ENCODE measurements at places on chromosomes 1 and 21. TPM values are rescaled to one million over a fixed set of nuclear protein-coding genes. Genes with fewer than 3 reads are reported as not detected.

DNA sequence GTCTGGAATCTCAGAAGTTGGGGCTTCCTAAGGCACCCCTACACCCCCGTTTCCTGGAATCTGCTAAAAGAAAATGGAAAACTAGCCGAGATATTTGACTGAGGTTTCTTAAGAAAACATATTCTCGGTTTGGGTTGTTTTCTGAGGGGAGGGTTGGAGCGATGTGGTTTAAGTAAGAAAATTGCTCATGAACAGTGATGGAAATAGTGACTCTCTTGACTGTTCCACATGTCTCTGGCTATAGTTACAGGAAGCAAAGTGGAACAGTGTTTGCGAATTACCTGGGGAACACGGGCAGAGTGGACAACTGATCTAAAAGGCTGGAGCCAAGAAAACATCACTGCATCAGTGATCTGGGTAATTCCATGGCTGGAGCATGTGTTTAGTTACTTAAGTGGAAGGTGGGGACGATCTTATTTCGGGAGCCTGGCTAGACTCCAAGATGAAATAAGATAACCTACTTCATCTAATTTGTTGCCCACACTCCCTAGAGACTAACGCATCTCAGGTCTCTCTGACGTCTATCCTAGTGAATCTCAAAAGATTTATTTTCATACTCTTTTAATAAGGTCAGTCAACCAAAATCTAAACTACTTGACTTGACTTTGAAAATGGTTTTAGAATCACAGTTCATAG is 92.4 kb downstream of the KCNJ15 start:
- no peaks in the 10 kb centered on the region for H3K27me3 ChIP-seq
- H3K4me3 ChIP-seq = peak overlapping the region; percentile 52
- peak overlapping the region; percentile 93 for H3K27ac ChIP-seq
- peaks cover 54% of the 10 kb centered on the region for H3K4me1 ChIP-seq

TMEM125 gene
- not detected for total RNA-seq

ATP1A4 gene
- total RNA-seq = not detected

- H3K27ac ChIP-seq = peak overlapping the region; percentile 85
- no peaks in the 10 kb centered on the region for H3K27me3 ChIP-seq
- H3K4me1 ChIP-seq = peaks cover 60% of the 10 kb centered on the region
Observed at GRCh38 chr1:40899230-40899870, 37.2 kb upstream of the CITED4 start.

DNA sequence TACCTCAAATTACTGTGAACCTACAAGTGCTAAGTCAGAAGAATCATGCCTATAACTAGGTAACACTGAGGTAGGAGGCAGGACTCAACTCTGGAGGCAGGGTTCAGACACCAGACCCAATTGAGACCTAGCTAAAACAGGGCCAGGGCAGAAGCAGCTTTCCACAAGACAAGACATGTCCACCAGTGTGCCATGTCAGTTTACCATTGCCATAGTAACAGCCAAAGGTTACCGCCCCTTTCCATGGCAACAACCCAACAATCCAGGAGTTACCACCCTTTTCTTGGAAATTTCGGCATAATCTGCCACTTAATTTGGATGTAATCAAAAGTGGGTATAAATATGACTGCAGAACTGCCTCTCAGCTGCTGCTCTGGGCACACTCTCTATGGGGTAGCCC is 432.3 kb downstream of the DPYD start:
- H3K36me3 ChIP-seq = peaks cover 4% of the 10 kb centered on the region
- no peak for DNase-seq
- peaks cover 2% of the 10 kb centered on the region for H3K4me1 ChIP-seq
- H3K27ac ChIP-seq = no peak overlapping the region

GRCh38 chr1:162475539-162476185 is 22.0 kb upstream of the UHMK1 start:
- H3K27ac ChIP-seq = no peak overlapping the region
- H3K4me1 ChIP-seq = no peaks in the 10 kb centered on the region
- H3K27me3 ChIP-seq = peaks cover 13% of the 10 kb centered on the region
- no peak overlapping the region for H3K4me3 ChIP-seq

DNA sequence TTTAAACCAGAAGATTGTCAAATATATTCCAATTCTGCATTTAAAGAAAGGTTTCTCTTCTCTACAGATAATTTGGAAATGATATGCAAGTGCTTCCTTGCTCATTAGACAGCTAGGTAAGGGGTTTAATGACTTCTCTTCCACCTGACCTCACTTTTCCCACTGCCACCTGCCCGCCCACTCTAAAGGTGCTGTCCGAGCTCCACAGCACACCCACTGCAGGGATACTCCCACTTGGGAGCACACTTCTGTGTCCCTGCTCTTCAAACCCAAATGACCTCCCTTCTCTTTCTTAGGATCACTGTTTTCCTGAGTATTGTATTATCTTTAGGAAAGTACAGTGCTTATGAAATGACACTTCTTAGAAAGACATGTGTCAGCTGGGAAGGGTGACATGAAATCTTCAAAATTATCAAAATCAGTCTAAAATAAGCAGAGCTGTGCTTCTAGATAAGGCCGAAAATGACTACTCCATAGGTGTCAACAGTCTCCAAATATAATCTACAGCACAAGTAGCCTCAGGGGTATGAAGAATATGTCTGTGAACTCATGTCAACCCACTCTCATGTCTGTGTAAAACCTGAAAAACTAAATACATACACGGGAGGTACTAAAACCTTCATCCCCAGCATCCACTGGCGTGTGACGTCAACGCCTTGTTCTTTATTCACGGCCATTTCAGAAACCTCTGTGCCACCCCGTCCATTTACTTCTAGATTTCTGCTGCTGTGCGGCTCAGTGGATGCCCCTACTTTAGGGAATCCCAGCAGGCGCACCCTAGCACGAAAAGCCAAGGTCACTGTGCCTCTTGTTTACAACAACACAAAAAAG is 71.0 kb downstream of the SLC45A1 start:
- peaks cover 27% of the 10 kb centered on the region for H3K36me3 ChIP-seq
- DNase-seq = no peak
- H3K27ac ChIP-seq = no peak overlapping the region
- peaks cover 39% of the 10 kb centered on the region for H3K4me1 ChIP-seq

GRCh38 chr1:234019387-234019786 is 114.9 kb downstream of the SLC35F3 start:
- H3K27ac ChIP-seq = no peak overlapping the region
- no peaks in the 10 kb centered on the region for H3K36me3 ChIP-seq
- no peaks in the 10 kb centered on the region for H3K4me1 ChIP-seq
- H3K27me3 ChIP-seq = no peaks in the 10 kb centered on the region

DNA sequence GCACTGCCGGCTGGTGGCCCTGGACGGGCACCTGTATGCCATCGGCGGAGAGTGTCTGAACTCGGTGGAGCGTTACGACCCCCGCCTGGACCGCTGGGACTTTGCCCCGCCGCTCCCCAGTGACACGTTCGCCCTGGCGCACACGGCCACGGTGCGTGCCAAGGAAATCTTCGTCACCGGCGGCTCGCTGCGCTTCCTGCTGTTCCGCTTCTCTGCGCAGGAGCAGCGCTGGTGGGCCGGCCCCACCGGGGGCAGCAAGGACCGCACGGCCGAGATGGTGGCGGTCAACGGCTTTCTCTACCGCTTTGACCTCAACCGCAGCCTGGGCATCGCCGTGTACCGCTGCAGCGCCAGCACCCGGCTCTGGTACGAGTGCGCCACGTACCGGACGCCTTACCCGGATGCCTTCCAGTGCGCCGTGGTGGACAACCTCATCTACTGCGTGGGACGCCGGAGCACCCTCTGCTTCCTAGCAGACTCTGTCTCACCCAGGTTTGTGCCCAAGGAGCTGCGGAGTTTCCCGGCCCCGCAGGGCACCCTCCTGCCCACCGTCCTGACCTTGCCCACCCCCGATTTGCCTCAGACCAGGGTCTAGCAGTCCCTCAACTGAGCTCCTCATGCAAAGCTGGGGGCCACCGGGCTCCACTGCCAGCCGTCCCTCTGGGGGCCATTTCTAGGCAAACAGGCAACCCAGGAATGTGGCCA is 2.1 kb downstream of the KLHDC7A start:
- H3K4me3 ChIP-seq = no peak overlapping the region
- no peak overlapping the region for H3K27ac ChIP-seq
- no peak for DNase-seq

GRCh38 chr1:157781048-157781447 is 4.1 kb upstream of the FCRL2 start:
- H3K4me3 ChIP-seq = no peak overlapping the region
- H3K27ac ChIP-seq = no peak overlapping the region
- no peaks in the 10 kb centered on the region for H3K4me1 ChIP-seq
- no peaks in the 10 kb centered on the region for H3K27me3 ChIP-seq

DNA sequence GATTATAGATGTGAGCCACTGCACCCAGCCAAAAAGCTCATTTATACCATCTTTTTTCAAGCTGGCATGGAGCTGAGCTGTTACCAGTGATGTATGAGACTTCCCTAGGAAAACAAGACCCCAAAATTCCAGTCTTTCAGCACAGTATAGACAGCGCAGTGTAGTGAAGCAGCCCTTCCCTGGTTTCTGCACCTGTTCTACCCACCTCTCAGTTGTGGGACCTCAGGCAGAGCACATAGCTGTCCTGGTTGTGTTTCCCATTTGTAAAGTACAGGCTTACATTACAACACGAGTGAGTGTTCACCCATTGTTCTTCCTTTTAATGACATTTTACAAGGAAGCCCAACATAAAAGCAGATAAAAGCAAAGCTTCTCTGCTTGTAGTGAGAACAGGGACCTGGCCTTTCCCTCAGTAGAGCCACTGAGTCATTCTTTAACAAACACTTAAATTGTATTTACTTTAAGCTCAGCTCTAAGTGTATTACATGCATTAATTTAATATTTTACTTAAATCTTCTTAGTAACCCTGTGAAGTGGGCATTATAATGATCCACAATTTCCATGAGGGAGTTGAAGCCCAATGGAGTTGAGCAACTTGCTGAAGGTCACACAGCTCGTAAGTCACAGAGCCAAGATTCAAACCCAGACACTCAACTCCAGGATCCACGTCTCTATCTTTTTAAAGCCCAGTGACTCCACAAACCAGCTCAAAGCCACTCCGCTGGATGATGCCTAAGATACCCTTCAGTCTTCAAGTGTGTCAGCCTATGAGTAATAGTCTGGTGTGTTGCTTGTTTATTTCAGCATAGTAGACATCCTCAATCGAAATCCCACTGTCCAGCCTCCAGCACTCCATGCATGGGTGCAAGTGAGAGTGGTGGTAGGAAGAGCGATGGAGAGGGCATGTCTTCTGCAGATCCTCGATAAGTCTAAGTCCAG is 40.5 kb upstream of the CAPZB start:
- H3K27me3 ChIP-seq = no peaks in the 10 kb centered on the region
- H3K27ac ChIP-seq = no peak overlapping the region
- H3K4me3 ChIP-seq = no peak overlapping the region
- peaks cover 6% of the 10 kb centered on the region for H3K4me1 ChIP-seq

GRCh38 chr1:174013864-174014418 is 8.2 kb downstream of the RC3H1 start:
- H3K36me3 ChIP-seq = peaks cover 4% of the 10 kb centered on the region
- DNase-seq = no peak
- peaks cover 23% of the 10 kb centered on the region for H3K4me1 ChIP-seq
- no peak overlapping the region for H3K27ac ChIP-seq
- no peak overlapping the region for H3K4me3 ChIP-seq

GRCh38 chr1:113390871-113391648 is 745 bp downstream of the MAGI3 start:
- peaks cover 32% of the 10 kb centered on the region for H3K4me1 ChIP-seq
- peak overlapping the region; percentile 86 for H3K4me3 ChIP-seq
- H3K27ac ChIP-seq = peak overlapping the region; percentile 27
- peak; percentile 84 for DNase-seq
- H3K36me3 ChIP-seq = no peaks in the 10 kb centered on the region
- H3K27me3 ChIP-seq = no peaks in the 10 kb centered on the region

HOOK1 gene
- total RNA-seq = not detected

CLCNKB gene
- 0.34 TPM for total RNA-seq

DNA sequence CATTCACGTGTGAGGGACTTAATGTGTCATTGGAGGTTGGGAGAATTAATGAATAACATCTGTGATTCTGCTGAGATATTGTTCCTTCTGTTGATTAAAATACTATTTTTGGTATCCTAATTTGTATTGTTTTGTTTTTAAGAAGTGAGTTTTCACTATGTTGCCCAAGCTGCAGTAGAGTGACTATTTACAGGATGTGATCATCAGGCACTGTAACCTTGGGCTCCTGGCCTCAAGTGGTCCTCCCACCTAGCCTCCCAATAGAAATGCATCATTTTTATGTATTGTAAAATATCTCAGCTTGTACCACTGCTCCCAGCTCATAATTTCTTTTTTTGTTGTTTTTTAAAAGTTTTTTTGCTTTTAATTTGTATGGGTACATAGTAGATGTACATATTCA is 14.3 kb downstream of the ALG6 start:
- no peaks in the 10 kb centered on the region for H3K27me3 ChIP-seq
- DNase-seq = no peak
- peaks cover 10% of the 10 kb centered on the region for H3K36me3 ChIP-seq
- H3K4me3 ChIP-seq = no peak overlapping the region
- H3K4me1 ChIP-seq = no peaks in the 10 kb centered on the region
- H3K27ac ChIP-seq = no peak overlapping the region

DNA sequence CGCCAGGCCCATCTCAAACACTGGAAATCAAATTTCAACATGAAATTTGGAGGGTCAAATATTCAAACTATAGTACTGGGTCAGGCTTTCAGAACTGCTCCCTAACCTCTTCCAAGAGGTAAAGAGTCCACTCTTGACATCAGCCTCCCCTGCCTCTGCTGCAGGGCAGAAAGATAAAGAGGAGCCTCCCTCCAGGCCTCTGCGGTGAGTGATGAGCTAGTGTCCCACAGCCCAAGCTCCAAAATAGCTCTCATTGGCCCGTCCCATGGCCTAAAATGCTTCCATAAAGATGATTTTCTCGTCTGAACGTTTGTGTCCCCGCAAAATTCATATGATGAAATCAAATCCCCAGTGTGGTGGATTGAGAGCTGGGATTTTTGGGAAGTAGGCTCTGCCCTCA is 33.7 kb upstream of the CCSAP start:
- no peak overlapping the region for H3K27ac ChIP-seq
- peaks cover 6% of the 10 kb centered on the region for H3K27me3 ChIP-seq
- H3K4me3 ChIP-seq = no peak overlapping the region
- DNase-seq = peak; percentile 51

GRCh38 chr1:29281571-29281970 is 45.2 kb downstream of the PTPRU start:
- H3K36me3 ChIP-seq = no peaks in the 10 kb centered on the region
- H3K27ac ChIP-seq = no peak overlapping the region
- H3K4me3 ChIP-seq = no peak overlapping the region
- peaks cover 5% of the 10 kb centered on the region for H3K4me1 ChIP-seq
- DNase-seq = no peak

GRCh38 chr21:42649122-42650032 is 4.0 kb upstream of the PDE9A start:
- no peaks in the 10 kb centered on the region for H3K36me3 ChIP-seq
- no peak overlapping the region for H3K4me3 ChIP-seq
- no peak overlapping the region for H3K27ac ChIP-seq
- H3K4me1 ChIP-seq = peaks cover 15% of the 10 kb centered on the region
- H3K27me3 ChIP-seq = peaks cover 11% of the 10 kb centered on the region

C1orf226 gene
- 2.7 TPM for total RNA-seq

GRCh38 chr1:31476891-31477846 is 64.2 kb downstream of the SERINC2 start:
- no peaks in the 10 kb centered on the region for H3K36me3 ChIP-seq
- H3K4me1 ChIP-seq = peaks cover 16% of the 10 kb centered on the region
- no peak for DNase-seq
- H3K4me3 ChIP-seq = no peak overlapping the region

BATF3 gene
- total RNA-seq = 0.71 TPM

CFHR2 gene
- not detected for total RNA-seq

- H3K27ac ChIP-seq = no peak overlapping the region
- DNase-seq = no peak
- no peaks in the 10 kb centered on the region for H3K4me1 ChIP-seq
- no peaks in the 10 kb centered on the region for H3K36me3 ChIP-seq
- no peak overlapping the region for H3K4me3 ChIP-seq
- H3K27me3 ChIP-seq = no peaks in the 10 kb centered on the region
Observed at GRCh38 chr1:248696261-248696660, 6.3 kb downstream of the OR14I1 start.

Measured in osteocyte (in vitro differentiated cells).